Naive B cell (primary cell): ENCODE measurements at places on chromosomes 4 and X. TPM values are rescaled to one million over a fixed set of nuclear protein-coding genes. Genes with fewer than 3 reads are reported as not detected.

The SMARCA1 gene
- polyA plus RNA-seq: 0.70 TPM

The PARM1 gene
- polyA plus RNA-seq: 23.6 TPM

- H3K36me3 ChIP-seq: no peaks in the 10 kb centered on the region
- H3K27me3 ChIP-seq: peaks cover 40% of the 10 kb centered on the region
- no peak for DNase-seq
- H3K27ac ChIP-seq: no peak overlapping the region
- no peaks in the 10 kb centered on the region for H3K4me1 ChIP-seq
Observed at GRCh38 chr4:121778991-121779628, 14.1 kb upstream of the SMIM43 start.

DNA sequence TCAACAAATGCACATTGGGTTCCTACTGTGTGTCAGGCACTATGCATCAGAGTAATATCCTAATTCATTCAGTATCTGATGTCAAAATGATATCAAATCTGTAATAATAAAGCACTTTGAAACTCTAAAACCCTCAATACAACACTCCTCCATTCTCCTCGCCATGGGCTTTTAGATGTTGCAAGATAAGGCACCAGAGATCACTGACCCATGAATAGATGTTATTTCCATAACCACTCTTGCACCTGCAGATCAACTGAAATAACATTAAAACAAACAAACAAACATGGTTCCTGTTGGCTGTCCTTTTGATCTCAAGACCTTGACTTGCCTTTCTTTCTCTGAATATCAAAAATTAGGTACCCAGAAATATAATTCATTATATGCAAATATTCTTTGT, 100.2 kb downstream of the MAB21L2 start:
- peaks cover 2% of the 10 kb centered on the region for H3K4me1 ChIP-seq
- DNase-seq: no peak
- no peaks in the 10 kb centered on the region for H3K27me3 ChIP-seq
- H3K27ac ChIP-seq: no peak overlapping the region
- H3K4me3 ChIP-seq: no peak overlapping the region
- no peaks in the 10 kb centered on the region for H3K36me3 ChIP-seq

- H3K4me1 ChIP-seq: no peaks in the 10 kb centered on the region
- no peak overlapping the region for H3K27ac ChIP-seq
- no peak for DNase-seq
Observed at GRCh38 chr4:7207628-7208231, 15.4 kb downstream of the SORCS2 start.

DNA sequence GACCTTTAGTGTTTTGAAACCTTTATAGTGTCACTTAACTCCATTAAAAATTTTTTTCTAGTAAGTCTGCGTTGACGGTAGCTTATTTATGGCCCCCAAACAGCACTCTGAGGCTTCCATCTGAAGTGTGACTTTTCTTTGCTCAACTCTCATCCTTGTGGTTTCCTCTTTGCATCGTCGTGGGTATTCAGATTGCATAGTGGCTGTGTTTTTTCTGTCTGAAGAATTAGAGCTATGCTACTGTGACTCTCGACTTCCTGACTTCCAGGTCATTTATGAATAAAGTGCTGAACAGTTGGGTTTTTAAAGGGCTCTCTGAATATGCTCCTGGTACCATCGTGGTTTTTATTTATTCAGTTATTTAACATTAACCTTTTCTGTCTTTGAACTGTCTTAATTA, 44.9 kb downstream of the JADE1 start:
- no peaks in the 10 kb centered on the region for H3K27me3 ChIP-seq
- peaks cover 38% of the 10 kb centered on the region for H3K36me3 ChIP-seq
- no peak overlapping the region for H3K4me3 ChIP-seq

DNA sequence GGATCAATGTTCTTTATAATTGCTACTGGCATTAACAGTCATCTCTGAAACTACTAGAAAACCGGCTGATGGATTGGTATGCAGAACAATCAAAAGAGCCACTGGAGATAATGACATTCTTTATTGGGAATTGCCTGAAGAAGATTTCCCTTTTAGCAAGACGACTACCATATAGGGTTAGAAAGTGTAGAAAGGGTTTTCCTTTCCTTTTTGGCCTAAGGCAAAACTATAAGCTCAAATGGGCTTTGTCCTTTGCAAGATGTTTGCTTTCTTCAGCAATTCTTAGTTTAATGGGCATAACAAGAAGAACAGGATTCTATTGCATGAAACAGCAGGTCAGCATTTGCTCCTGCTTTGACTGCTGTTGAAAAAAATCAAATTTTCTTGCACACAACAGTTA, 214.2 kb upstream of the PCDH10 start:
- no peak overlapping the region for H3K27ac ChIP-seq
- H3K4me1 ChIP-seq: no peaks in the 10 kb centered on the region
- no peak for DNase-seq
- H3K4me3 ChIP-seq: no peak overlapping the region

- no peak for DNase-seq
- no peak overlapping the region for H3K4me3 ChIP-seq
- H3K4me1 ChIP-seq: no peaks in the 10 kb centered on the region
- no peak overlapping the region for H3K27ac ChIP-seq
Observed at GRCh38 chrX:26219351-26219750, 3.4 kb downstream of the MAGEB5 start.
